Activated T-cell treated with anti-CD3 and anti-CD28 coated beads for 24 hours (primary cell): ENCODE measurements at places on chromosomes 4 and X.

DNA sequence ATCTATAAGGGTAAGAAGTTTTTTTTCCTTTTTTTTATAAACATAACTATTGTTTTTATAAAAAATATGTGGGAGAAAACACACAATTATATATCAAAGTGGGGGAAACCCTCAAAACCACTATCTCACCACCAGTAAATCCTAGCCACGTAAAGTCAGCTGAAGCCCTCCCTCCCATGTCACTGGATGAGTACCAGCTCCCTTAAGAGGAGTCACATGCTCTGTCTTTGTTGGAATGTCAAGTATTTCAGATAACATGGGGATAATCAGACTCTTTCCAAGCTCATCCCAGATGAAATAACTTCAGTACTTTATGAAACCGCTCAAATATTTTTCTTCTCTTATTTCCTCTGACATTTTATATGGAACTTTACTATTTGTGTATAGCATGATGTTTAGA is 2.4 kb downstream of the MYOZ2 start:
- no peak for DNase-seq

- no peak for DNase-seq
Observed at GRCh38 chrX:25600776-25601175, 537.4 kb upstream of the MAGEB18 start.

DNA sequence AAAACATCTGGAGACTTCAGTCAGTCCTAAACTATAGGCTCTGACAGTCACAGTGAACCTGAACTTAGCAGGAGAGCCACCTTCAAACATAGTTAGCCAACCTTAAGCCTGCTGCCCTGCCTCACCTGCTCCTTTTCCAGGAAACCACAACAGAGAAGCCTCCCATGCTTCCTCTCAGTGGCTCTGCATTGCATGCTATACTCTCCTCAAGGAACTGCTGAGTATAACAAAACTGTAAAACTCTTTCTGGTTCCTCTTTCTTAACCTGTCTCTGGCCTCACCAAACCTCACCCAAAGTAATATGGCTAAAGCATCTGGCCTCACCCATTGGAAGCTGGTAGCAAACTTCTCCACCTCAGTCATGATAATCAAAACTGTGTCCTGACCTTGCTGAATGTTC is 122.1 kb downstream of the ANKRD50 start:
- no peak for DNase-seq

DNA sequence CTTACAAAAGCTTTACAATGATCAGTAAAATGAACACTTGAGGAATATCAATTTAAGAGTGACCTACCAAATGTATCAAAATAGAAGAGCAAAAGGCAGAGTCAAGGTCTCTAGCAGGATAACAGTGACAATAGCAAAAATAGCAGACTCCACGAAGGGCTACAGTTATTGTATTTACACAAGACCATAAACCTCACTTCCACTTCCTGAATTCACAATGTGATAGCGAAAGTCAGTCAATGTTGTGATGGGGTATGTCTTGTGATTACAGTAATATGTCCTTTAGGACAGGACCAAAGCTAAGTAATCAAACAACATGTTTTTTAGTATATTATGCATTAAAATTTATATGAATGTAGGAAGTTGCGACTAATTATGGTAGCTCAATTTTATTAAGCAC is 139.6 kb downstream of the IQCM start:
- DNase-seq = no peak

DNA sequence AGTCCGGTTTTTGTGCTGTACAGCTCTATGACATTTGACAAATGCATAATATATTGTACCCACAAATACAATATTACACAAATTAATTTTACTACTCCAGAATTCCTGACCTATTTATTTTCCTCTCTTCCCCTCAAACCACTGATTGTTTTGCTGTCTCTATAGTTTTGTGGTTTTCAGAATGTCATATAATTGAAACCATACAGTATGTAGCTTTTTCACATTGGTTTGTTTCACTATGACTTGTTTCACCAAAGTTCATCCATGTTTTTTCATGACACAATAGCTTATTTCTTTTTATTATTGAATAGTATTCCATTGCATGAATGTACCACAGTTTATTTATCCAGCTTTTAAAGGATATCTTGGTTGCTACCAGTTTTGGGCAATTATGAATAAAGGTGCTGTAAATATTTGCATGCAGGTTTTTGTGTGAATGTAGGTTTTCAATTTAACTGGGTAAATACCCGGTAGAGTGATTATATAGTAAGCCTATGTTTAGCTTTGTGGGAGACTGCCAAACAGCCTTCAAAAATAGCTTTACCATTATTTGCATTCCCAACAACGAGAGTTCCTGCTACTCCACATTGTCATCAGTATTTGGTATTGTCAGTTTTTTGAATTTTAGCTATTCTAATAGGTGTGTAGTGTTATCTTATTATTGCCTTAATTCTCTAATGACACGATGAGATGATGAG is 25.9 kb downstream of the RNF175 start:
- DNase-seq = no peak

GRCh38 chr4:108109997-108110416 is 58.7 kb downstream of the LEF1 start:
- no peak for DNase-seq

DNA sequence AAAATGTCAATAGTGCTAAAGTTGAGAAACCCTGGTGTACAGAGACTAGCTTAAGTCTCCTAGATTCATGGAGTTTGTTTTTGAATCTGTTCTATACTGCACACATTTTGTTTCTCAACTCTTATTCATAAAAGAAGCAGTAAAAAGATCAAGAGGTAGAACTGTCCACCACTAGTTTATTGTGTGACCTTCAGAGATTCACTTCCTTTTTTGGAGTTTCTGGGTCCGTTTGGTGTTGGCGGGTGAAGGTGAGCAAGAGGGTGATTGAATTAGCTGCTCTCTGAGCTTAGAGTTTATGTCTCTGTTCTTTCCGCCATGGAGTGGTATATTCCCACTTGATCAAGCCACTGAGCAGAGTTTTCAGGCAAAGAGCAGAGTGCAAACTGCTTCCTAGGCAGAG is 21.4 kb upstream of the PLAC1 start:
- DNase-seq = no peak

DNA sequence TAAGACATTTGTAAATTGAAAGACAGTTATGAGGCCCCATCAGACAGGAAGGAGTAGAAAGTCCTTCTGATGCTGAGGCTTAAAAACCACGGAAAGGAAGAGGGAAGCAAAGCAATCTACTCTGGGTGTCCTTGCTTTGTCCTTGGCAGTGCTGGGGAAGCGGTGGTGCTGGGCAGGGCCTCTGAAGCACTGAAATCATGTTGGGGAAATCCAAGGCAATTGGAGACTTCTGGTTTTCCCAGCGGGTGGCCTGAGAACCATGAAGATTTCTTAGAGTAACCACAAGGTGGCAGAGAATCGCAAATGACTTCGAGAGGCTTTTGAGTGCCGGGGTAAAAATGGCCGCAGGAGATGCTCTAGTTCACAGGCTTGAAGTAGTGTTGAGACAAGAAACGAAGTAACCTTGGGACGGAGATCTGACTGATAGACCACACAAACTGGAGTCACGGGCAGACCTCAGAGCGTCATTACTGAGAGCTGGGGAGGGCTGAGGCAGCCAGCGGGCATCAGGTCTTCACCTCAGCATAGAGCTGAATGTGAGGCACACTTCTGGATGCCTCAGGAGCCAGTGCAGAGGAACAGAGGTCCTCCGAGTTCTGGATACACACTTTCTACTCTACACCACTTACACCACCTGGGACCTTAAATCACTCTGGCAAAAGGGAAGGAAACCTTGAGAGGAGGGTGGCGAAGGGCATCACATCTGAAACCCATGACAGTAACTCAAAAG is 130.7 kb upstream of the GPRIN3 start:
- peak; percentile 38 for DNase-seq

DNA sequence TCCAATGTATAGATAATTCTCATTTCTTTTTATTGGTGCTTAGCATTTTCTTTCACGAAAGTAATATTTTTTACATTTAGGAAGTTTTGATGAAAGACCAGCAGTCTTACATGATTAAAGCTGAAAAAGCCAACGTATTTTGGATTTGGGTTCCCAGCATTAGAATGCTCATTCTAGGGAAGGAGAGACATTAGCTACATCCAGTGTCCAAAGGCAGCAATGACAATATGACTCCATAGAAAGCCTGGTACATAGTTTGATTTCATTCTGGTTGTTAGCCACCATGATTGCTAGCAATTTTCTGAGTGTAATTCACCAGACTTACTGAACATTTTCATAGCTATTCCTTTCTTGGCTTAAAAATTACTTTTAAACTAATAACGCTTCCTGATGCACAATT is 1397.5 kb downstream of the PCDH7 start:
- DNase-seq = no peak

- DNase-seq = no peak
Observed at GRCh38 chrX:46169808-46170207, 375.4 kb downstream of the ZNF674 start.

- DNase-seq = no peak
Observed at GRCh38 chrX:112738347-112739033, 58.8 kb upstream of the LHFPL1 start.

DNA sequence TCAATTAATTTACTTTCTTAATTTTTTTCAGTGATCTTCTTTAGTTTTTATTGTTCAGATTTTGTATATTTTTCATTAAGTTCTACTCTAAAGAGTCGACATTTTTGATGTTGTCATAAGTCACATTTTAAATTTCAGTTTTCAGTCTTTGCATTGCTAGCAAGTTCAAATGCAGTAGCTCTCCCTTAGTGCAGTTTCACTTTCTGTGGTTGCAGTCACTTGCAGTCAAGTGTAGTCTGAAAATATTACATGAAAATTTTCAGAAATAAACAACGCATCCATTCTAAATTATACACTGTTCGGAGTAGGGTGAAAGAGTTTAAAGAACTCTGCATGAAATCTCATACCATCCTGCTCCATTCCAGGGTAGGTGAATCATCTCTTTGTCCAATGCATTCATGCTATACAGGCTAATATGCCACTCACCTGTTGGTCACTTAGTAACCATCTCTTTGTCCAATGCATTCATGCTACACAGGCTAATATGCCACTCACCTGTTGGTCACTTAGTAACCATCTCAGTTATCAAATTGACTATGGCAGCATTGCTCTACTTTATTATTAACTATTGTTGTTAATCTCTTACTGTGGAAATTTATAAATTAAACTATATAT is 356.9 kb downstream of the STPG2 start:
- DNase-seq = no peak

GRCh38 chr4:161419822-161420221 is 744.0 kb downstream of the FSTL5 start:
- DNase-seq = no peak

DNA sequence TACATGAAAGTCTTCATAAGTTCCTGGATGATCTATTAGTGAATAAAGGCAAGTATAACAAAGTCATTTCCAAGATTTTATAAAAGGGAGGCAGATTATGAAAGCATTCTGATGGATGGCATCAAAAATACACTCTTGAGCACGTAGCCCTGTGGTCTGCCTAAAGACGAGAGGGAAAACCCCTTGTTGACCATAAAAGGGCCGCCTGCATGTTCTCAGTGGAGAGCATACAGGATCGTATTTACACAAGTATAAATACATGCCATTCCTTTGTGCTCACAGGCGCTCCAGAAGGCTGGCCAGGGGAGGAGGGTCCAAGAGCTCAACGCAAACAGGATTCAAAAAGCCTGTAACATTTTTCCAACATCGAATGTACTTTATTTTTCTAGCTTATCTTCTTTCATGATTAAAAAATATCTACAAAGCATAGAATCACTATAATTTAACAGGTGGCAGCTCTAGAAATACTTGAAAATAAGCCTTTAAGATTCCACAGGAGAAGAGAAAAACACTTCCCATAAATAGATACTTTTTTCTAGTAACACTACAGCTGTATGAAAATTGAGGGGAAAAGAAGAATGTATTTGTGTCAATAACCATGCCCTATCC is 29.6 kb downstream of the PDGFC start:
- DNase-seq = no peak

- DNase-seq = no peak
Observed at GRCh38 chr4:7938266-7938608, 1.4 kb downstream of the AFAP1 start.

GRCh38 chrX:65985922-65986588 is 53.8 kb downstream of the VSIG4 start:
- DNase-seq = peak; percentile 49

DNA sequence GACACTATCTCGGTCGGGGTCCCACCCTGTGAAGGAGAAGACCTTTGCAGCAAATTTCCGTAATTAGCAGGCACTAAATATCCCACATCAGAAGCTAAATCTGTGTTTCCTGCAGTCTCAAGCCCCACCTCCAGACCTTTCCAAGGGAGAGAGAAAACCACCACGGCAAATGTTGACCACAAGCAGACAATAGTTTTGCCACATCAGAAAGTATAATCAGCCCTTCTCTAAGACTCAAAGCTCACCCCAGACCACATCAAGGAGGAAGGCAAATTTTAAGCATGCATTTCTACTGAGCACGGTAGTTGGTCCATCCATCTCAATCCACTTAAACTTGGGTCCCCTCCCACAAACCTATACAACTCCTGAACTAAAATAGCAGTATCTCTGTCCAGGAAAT is 398.5 kb downstream of the GPM6A start:
- no peak for DNase-seq

DNA sequence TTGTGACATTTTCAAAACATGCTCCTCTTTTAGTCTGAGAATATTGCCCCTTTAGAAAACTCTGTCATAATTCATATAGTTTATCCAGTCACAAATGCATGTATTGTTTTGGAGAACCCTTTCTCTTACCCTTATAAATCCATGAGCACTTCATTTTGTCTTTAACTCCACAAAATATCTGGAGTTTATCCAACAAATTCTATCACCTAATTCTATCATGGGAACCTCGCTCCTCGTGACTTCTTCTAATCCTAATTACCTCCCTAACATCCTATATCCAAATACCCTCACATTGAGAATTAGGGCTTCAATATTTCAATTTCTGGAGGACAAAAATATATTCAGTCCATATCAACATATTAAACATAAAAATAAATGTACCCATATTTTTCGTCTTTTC is 1565.9 kb downstream of the ARAP2 start:
- DNase-seq = no peak

GRCh38 chr4:146343199-146343598 is 128.9 kb downstream of the REELD1 start:
- no peak for DNase-seq

DNA sequence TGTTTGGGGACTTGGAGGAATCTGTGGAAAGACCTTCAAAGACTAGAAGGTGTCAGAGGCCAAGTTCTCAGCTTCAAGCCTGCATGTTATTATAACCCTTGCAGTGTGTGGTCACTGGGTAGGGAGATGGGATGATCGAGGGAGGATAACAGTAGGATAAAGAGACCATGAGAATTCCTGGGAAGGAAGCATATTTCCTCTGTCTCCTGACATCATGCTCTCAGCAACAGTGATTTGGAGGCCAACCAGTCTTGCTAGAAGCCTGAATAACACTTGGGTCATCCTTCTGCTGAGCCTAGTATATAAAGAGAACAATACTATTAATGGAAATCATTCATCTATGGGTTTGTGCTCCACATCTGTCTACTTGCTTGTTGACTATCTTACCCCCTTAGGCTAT is 40.9 kb upstream of the ANXA3 start:
- no peak for DNase-seq

DNA sequence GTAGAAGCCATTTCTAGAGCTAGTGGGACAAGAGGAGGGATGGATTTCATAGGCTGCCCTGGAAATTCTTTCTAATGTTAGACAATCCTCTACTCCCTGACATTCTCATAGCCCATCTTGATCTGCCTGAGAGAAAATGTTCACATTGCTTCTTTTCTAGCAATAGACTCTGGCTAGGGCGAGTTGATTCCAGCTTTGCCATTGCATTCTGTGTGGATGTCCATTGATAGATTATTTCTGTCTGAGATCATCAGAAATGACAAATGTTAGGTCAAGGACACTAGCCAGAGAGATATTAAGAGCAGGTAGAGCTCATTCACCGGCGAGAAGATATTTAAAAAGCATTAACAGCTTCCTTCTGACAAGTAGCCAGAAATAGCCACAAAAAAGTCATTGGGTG is 184.7 kb downstream of the LDB2 start:
- DNase-seq = no peak
